Mesendoderm (in vitro differentiated cells): ENCODE measurements at places on chromosomes 7 and 10.

DNA sequence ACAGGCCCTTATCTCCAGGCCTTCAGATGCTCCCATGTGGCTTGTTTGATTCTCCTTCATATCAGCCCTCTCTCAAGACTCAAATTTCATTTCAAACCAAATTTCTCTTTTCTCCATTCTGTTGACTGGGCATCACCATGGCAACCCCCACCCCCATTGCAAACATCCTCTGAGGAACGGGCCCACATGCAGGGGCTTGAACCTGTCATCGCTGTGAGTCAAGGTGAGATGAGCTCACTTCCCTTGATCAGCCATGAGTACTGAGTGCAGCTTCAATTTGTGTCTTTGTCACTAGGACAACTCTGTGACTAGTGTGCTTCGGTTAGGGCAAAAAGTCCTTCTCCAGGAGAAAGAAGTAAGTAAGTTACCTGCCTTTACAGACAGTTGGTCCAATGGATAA is 41.9 kb downstream of the CALML3 start:
- peak; percentile 67 for DNase-seq

- no peak for DNase-seq
Measured at GRCh38 chr7:80783678-80784327, 135.0 kb downstream of the SEMA3C start.

DNA sequence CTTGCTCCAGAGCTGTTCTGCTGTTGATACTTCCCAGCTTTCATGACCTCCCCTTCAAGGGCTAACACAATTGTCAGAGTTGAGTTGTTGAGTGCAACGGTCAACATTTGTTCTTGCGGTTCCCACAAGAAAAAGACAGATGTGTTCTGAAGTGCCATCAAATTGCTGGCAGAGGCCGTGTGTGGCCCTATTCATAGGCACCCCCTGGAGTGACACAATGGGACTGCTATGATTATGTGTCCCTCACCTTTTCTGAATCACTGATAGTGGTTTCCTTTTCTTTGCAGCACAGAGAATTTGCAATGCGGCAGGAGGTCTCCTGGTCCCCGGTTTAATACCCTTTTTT is 5.8 kb upstream of the IGFBP1 start:
- DNase-seq: peak; percentile 27

- DNase-seq: no peak
Measured at GRCh38 chr7:50270531-50271018, 33.9 kb upstream of the IKZF1 start.

- no peak for DNase-seq
Measured at GRCh38 chr10:55220975-55221374, 419.9 kb upstream of the PCDH15 start.

GRCh38 chr7:49172639-49173038 is 248.3 kb downstream of the CDC14C start:
- DNase-seq: no peak

DNA sequence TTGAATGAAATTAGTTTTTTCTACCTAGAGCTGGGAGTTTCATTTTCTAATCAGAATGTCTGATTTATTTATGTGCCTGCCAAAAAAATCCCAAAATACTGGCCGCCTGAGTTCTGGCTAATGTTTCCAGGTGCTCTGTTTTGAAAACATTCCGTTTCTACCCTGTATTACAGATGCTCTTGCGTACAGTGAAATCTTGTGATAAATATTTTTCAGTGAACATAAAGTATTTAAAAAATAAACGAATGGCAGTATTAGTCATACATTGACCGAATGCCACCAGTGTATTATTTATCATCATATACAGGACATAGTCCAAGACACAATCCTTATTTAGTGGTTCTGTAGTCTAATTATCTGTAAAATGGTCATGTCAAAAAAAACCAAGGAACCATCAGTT is 102.8 kb downstream of the KAT6B start:
- no peak for DNase-seq

DNA sequence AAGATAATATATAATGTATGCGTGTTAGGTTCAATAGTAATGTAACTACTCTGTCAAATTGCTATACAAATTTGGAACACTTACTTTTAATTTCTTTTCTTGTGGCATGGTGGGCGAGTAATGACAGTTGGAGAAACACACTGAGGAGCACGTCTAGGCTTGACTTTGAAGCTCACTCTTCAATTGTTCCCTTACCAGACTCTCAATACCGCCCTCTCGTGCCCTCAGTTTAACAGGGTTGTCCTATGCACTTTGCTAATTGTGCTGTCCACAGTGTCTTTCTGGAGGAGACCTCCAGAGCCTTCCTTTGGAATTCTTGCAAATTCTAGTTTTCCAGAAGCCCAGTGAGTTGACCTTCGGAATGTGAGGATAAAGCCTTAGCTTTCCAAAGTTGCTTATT is 107.2 kb upstream of the RELN start:
- DNase-seq: peak; percentile 63

GRCh38 chr10:15035385-15036301 is 8.1 kb upstream of the OLAH start:
- peak; percentile 54 for DNase-seq

DNA sequence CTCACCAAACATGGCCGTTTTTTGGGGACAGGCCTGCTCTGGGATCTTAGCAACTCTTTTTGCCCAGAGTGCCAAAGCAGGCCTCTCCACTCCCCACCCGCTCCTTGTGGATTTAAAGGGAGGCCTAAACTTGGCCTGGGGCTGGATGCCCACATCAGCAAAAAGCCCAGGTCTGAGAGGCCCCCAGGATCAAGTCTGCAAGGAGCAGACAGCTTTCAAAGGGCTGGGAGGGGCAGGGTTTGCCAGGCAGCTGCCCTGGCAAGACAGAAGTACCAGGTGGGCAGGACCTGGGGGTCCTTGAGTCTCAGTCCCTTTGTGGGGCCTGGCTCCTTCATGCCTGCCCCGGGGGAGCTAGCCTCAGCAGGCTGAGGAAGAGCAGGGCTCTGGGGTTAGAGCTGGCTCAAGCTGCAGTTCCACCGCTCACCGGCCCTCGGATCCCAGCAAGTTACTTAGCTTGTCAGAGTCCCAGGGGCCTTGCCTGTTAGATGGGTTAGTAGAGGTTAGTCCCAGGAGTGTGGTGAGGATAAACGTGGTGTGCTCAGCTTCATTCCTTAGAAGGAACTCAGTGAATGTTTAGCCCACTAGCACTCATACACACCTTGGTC is 56.2 kb downstream of the ARHGAP22 start:
- DNase-seq: no peak

DNA sequence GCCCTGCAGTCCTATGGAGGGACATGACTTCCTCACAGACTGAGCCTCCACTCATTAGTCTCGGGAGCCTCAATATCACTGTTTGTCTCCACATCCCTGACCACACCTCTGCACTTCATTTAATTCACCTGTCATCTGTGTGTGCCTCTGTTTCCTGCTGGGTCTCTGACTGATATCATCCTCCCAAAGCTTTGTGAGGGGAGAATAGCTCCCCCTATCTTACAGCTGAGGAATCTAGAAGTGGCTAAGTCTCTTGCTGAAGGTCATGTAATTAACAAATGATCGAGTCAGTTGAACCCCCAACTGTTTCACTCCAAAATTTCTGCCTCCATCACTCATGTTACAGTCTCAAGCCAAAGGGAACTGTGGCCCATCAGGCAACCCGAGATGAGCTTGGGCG is 5.5 kb upstream of the CPXM2 start:
- DNase-seq: peak; percentile 47

DNA sequence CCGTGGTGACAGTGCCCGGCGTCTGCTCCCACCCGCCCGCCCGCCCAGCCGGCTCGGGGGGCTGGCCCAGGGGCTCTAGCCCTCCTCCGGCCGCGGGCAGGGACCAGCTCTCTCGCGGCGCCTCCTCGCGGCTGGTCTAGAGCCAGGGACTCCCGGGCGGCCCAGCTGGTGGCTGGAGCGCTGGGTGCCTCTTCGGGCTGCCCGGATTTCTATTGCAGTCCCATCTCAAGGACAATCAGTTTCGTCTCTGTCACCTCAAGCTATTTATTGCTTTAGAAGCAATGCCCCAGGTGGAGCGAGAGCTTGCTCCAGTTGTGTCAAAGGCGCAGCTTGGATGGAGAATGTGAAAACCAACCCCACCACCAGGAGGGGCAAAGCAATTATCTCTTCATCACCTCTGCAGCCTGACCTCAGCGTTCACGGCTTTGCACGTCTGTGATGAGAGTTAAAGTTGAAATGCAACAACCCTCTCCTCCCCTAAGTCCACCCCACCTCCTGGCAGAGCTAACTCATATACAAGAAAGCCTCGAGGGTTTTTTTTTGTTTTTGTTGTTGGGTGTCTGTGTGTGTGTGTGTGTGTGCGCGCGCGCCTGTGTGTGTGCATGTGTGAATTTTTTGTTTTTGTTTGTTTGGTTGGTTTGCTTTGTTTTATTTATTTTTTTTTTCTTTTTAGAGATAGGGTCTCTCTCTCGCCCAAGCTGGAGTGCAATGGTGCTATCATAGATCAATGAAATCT is at the start of gene ITGA8:
Gene ITGA8, minus strand, starts transcription at position 24 of the 736 bp plus-strand sequence. CDS start 151 bp downstream, outside the sequence.
- DNase-seq: peak; percentile 83

DNA sequence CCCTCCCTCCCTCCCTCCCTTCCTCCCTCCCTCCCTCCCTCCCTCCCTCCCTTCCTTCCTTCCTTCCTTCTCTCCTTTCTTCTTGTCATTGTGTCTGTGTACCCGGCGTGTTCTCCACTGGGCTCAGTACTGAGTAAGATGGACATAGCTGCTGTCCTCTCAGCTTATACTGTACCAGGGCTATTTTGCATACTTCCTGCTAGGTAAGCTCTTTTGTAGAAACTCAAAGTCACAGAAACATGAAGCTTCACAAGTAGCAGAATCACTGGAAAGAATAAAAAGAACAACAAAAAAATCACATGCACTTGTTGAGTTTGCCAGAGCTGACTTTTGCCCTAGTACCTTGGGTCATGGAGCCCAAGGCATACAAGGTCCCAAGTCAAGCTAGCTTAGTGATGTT is 125.7 kb downstream of the PLPP4 start:
- DNase-seq: no peak

- DNase-seq: no peak
Measured at GRCh38 chr10:17980846-17981565, 29.3 kb downstream of the SLC39A12 start.

DNA sequence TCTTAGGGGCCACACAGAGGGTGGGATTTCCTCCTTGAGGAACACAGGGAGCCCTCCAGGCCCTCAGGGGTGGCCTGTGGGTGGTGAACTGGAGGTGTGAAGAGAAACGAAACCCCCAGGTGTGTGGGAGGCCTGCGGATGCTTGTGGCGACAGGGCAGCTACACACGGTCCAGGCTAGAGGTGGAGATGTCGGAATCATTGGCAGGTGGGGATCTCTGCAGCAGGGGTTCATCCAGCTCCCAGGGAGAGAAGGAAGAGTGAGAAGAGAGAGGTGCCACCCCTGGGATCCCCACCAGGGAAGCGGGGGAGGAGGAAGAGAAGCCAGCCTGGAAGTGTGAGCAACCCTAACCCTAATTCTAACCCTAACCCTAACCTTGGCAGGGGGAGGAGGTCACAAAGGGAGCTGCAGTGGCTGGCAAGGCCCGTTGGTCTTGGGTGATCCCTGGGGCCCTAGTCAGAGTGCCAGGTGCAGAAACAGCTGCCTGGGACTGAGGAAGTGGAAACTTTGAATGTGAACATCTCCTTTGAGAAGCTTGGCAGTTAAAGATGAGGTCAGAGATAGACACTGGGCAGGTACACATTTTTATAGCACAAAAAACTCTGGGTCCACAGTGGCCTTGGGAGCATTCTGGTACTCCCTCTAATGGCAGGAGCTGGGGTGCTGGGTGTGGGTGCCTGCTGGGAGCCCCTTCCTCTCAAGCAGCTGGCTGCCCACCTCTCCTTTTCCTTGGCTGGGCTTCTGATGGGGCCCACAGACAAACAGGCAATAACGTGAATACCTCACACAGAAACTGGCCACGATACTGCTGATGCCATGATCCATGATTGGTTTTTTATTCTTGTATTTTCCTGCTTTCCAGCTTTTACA is 6.8 kb upstream of the AEBP1 start:
- no peak for DNase-seq

DNA sequence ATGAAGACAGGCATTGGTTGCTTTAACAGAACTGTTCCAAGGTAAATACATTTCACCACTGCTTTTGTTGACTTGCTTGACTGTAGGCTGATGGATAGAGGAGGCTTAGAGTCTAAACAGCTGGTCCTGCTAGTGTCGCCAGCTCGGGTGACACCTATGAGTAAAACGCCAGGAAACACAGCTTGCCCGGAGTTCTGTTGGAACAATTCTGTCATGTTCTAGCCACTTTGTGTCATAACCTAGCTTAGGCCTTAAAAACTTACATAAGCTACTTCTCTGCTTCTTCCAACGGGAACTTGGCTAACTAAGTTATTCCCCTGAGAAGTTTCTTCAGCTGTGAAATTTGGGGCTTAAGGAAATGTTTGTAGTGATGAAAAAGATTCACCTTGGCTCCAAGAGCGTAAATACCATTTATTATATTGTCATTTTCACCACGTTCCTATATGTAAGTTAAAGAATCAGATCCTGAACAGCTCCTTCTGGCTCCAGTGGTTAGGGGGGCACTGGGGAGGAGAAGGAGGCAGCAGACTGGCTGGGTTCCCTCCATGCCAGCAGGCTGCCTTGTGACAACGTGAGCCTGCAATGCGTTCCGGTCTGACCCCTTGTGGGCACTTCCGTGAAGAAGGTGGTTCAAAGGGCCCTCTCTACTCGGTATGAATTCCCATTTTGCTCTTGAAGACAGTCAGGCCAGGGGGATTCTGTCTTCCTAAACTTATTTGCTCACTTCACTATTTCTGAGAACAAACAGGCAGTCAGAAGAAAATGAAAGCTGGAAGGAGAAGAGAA is 253.2 kb downstream of the BMPER start:
- DNase-seq: peak; percentile 68

- no peak for DNase-seq
Measured at GRCh38 chr7:40595129-40595528, 460.3 kb downstream of the SUGCT start.

- DNase-seq: no peak
Measured at GRCh38 chr10:95567903-95568630, 6.9 kb upstream of the SORBS1 start.

DNA sequence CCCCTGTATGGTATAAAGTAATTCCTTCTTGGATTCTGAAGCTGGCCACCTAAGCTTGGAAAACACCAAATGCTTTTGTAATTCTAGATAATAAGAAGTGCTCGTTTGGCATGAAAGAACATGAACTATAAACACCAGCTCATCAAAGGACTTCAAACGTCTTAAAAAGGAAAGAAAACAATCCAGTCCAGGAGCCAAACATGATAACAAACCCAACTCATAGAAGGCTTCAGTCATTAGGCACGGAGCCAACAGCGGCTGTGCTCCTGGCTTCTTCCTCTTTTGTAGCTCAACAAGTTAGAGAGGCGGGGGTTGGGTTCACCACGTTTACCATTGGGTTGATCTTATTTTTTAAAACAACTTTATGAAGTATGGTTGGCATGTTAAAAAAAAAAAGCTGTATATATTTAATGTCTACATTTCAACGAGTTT is 56.4 kb upstream of the ECHDC3 start:
- DNase-seq: no peak

- DNase-seq: no peak
Measured at GRCh38 chr10:55160655-55161283, 359.7 kb upstream of the PCDH15 start.

DNA sequence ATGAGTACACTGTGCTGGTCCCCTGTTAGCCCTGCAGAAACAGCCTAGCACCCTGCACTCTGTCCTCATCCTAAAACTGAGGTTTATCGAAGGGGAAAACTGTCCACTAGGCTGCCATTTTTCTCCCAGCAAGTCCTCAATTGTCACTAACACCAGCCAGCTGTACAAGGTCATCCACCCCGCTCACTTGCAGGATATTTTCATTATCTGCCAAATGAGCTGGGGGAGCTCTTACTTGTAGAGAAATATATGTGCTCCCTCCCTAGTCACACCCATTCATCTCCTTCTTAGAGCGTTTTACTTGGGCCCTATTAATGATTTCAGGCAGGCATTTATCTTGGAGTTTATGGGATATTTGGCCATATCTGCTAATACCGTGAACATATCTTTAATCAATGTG is 413.5 kb upstream of the NFE2L3 start:
- no peak for DNase-seq
